NCI-H460 (cell line): ENCODE measurements at places on chromosomes 1 and 21. TPM values are rescaled to one million over a fixed set of nuclear protein-coding genes. Genes with fewer than 3 reads are reported as not detected.

Gene CRYBG2
- total RNA-seq, result 0.20 TPM in 1 of 2 replicates, not detected in the other

Gene HRNR
- total RNA-seq, result not detected in 2 replicates

Gene CREB3L4
- 12.6 and 16.1 TPM in 2 replicates for total RNA-seq

Gene NUF2
- total RNA-seq, result 60.3 and 64.1 TPM in 2 replicates

DNA sequence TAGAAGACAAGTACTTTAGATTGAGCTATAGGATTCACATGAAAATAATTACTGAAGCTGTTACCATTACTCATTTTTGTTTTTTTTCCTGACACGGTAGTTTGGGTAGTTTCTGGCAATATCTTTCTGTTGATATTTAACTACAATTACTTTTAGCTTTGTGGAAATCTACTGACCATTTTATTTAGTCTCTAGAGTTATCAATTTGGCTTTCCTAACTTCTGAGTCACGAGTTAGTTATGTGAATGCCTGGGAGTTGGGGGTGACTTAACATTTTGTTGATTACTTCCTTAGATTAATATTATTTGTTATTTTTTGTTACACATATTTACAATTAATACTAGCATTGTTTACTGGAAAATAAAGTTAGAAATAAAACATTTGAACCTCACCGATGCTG, 160.6 kb downstream of the HMCN1 start:
- no peak for DNase-seq

- no peak for DNase-seq
Observed at GRCh38 chr1:119652587-119652986, 4.5 kb upstream of the ZNF697 start.

DNA sequence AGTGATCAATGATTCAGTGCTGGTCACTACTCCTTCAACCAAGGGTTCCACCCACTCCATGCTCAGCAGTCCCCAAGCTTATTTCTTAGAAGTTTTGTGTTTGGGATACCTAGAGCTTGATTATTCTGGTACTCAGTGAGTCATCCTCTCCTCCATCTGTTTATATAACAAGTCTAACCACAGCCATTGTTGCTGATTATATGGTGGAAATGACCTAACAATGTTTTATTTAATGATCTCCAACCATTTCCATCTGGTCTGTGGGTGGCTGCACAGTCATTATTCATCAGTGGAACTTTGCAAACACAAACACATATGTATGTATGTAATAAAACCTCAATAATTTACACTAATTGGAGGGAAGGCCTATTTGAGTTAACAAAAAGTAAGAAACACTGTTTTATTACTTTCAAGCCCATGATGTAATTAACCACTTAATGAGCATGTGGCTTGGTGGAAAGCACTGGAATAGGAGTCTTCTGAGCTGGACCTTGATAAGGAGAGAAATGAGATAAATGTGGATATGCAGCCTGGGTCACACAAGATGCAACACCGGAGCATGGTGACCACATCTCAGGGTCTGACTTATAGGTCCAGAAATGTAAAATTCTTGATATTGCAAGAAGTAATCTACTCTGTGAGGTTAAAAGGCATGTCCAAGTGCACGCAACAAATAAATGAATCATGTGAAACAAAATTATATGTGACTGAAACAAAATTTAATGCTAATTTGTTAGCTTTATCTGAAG, 99.0 kb upstream of the WLS start:
- DNase-seq, result no peak
